AG04449 (cell line): ENCODE measurements at places on chromosomes 3 and 15.

- DNase-seq, result no peak
Measured at GRCh38 chr3:23079976-23080375, 123.2 kb upstream of the UBE2E2 start.

DNA sequence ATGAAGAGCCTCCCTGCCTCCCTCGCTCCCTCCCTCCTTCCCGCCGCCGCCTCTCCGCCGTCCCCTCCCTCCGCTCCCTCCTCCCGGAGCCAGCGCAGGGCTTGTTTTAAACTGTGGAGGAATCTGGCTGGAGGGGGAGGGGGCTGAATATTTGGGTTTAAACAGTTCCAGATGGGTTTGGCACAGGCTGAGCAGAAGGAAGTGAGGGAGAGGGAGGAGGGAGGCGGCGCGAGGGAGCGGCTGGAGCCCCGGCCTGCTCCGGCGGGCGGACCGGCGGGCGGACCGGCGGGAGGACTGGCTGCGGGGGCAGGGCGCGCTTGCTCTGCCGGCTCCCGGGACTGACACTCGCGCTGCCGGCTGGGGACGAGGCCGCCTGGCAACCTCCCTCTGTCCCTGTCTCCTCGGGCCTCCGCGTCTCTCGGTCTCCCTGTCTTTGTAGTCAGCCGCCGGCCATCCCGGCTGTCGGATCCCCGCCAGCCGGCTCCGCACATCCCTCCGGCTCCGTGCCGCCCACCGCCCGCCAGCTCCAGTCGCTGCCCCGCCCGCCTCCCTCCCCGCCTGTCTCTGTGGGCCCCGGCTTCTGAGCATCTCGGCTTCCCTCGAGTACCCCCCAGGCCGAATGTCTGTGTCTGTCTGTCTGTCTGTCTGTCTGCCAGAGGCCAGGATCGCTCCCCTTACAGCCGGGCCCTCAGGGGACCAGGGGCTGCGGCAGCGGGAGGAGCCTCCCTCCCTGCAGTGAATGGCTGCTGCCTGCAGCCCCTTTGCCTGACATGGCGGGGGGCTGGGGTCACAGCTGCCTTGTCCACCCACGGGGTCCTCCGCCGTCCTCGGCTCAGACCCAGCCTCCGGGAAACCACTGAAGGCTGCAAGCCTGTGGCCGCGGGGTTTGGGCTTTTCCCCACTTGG is 7.6 kb downstream of the EPHB3 start:
- peak; percentile 88 for DNase-seq

DNA sequence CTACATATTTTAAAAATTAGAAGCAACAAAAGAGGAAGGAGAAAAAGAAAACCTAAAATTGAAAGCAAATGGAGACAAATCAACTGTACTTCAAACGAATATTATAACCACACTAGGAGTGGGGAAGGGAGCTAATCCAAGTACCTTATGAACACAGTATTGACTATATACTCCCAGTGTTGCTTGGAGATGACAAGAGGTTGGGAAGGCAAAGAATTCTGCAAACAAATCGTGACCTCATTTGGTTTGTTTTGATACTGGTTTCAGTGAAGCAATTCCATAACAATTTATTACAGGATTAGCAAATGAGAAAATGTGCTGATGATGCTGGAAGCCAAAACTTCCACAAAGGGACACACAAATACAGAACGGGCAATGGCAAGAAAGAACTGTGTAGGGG is 268.1 kb downstream of the ULK4 start:
- no peak for DNase-seq

DNA sequence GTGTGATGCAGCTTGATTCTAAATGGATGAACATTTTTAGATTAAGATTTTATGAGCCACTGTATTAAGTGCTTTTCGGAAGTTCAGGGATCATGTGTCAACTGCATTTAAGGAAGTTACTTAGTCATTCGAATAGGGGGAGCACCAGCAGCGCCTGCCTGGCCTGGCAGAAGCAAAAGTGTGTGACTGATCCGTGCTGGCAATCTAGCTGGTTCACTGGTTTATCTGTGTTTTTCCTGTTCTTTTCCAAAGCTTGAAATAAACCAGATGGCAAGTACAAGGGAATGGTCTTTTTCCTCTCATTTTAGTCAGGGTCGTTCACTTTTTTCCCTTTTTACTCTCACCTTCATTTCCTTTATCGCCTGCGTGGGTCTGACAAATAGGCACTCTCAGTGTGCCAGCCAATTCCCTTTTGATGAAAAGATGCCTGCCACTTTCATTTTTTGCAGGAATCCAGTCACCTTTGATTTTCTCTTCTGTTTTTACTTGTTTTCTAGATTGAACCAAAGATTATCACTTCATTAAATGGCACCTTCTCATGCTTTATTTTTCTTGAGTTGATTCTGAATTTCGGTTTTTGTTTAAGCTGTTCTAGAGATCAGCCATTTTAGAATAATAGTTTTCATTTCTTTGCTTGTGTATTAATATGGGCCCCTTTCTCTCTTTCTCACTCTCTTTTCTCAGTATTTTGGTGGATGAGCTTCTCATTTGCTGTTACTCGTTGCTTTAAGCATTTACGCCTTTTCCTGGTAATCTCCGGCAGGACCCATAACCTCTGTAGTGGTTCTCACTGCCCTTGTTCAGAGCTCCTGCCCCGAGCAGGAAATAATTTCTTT is 2.8 kb downstream of the ABHD2 start:
- no peak for DNase-seq

DNA sequence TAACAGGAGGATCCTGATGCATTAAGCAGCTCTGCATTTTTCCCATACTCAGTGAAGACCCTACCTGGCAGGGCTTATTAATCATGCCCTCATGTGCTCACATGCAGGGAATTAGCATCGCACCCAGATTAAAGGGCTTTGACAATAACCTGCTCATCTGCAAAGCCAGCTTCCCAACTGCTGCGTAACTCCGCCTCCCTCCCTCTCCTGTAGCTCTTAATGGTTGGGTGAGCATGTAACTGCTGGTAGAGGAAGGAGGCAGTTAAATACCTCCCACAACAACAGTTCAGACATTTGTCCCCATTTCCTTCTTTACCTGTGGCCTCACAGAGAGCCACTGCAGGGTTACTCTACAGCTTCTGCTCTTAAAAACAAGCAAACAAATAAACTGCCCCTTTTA is 203.6 kb upstream of the WNT5A start:
- no peak for DNase-seq

- DNase-seq, result no peak
Measured at GRCh38 chr3:38713121-38713520, 63.6 kb upstream of the SCN5A start.

DNA sequence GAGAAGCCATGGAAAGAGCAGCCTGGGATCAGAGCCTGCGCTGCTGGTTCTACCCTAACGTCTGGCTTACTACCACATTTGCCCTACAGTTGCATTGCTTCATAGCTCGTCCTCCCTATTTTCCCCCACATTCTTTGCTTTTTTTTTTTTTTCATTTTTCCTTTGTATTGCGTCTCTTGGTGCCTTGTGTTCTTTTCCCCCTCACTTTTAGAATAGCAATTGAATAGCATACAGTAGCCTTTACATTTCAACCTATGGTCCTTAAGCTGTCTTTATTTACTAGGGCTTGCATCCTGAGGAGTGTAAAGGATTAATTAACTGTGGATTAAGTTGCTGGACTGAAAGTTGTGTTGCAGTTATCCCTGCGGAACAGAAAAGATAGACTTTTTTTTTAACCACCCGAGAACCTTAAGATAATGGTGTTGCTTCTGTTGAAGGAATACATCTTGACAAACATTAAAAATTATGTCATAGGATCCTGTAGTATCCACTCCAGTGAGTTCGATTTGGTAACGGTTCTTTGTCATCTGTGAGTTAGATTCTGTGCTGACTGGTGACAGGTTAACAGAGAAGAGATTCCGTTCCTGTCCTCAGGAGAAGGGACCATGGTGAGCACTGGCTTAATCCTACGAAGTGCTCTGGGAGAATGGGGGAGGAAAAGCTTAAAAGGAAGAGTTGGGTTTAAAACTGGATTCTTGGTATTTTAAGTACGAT is 417.4 kb upstream of the NAALADL2 start:
- DNase-seq, result peak; percentile 41

GRCh38 chr3:136377508-136377907 is 127.4 kb downstream of the PCCB start:
- DNase-seq, result no peak

GRCh38 chr15:83208367-83208661 is 691 bp upstream of the HDGFL3 start:
- no peak for DNase-seq

DNA sequence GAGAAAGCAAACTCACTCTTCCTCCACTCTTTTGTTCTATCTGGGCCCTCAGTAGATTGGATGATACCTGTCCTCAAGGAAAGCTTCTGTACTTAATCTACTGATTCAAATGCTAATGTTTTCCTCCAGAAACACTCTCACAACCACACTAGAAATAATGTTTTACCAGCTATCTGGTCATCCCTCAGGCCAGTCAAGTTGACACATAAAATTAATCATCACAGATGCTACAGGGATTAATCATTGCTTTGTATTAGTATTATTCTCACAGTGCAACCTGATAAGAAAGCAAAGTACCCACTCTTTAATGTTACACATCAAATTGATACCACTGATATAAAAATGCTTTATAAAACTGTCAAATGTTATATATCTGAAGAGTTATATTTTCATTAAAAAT is 52.9 kb upstream of the ARL6 start:
- no peak for DNase-seq

- DNase-seq, result no peak
Measured at GRCh38 chr3:193744822-193745684, 152.0 kb downstream of the OPA1 start.

DNA sequence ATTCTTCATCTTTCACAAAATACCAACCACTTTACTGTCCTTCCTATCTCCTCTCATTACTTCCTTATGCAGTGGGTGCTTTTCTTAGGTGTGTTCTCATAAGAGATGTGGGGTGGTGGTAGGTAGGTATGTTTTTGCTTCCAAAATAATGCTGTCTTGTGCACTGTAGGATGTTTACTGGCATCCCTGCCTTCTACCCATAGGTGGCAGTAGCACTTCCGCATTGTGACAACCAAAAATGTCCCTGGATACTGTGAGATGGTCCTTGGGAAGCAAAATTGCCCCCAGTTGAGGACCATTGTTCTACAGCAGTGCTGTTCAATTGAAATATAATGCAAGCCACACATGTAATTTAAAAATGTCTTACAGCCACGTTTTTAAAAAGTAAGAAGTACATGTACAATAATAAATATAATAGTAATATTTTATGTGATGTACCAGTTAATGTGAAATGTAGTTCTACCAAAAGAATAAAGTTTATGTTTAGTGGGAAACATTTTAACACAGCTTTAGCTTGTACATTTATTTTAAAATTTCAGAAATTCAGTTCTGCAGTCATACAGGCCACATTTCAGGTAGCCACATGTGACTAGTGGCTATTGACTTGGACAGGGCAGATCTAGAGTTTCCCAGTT is 75.2 kb downstream of the NEO1 start:
- no peak for DNase-seq

DNA sequence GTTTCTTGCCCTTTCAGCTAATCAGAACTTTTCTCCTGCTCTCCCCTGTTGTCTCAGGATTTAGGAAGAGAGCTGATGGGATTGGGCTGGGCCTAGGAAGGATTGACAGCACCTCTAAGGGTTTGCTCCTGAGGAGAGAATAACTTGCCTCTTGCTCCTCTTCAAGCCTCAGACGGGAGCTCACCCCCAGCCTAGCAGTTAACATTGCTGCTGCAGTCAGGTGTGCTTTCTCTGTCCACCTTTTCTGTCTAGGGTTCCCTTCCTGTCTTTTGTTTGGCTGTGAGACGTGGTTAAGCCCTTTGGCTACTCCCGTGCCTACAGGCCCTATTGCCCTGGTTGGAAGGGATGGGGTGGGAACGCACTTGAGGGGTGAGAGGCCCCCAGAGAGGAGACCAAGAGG is 20.1 kb downstream of the TMEM108 start:
- DNase-seq, result no peak

DNA sequence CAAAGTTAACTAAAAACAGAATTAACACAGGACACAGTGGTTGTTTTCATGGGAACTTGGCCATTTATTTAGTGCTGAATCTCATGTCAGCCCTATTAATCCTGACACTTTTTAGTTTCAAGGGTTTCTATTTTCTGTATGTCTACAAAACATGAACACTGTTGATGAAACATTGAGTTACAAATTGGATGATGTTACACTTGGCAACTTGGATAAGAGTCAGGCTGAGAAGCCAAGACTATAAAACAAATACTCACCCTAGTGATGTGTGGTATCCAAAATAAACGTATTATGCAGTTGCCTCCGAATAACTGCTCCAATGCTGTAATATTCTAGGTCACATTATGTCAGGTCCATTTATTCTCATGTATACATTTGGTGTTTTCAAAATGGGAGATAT is 349.6 kb downstream of the ZIC1 start:
- DNase-seq, result no peak

- DNase-seq, result peak; percentile 5
Measured at GRCh38 chr3:150495563-150496168, 50.6 kb downstream of the SERP1 start.

DNA sequence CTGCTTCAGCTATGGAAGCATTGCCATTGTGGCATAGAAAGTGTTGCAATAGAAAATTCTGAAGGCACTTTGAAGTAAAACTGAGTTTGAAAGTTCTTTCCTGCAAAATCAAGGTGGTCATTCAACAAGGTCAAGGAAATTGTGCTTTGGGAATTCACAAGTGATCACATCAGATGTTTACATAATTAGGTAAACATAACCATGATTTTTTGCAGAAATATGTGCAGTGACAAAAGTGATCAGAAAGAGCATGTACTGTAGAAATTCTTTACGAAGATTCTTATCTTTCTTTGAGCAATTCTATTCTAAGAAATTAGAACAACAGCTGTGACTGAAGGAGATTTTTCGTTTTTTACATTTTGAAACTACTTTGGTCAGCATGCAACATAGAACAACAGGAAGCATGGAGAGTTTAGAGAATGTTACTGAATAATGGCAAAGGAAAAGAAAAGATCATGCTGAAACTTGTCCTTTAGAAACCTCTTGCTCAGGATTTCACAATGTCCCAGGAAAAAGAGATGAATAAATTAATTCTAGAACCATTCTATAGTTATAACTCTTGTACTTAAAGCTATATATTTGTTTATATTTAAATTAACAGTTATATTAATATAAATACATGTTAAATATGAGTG is 643.4 kb upstream of the ARPP21 start:
- no peak for DNase-seq

GRCh38 chr15:84112025-84112424 is 123.5 kb upstream of the GOLGA6L4 start:
- no peak for DNase-seq

- no peak for DNase-seq
Measured at GRCh38 chr3:188819939-188820338, 351.8 kb upstream of the TPRG1 start.

GRCh38 chr15:70406617-70407335 is 309.1 kb upstream of the TLE3 start:
- DNase-seq, result no peak

DNA sequence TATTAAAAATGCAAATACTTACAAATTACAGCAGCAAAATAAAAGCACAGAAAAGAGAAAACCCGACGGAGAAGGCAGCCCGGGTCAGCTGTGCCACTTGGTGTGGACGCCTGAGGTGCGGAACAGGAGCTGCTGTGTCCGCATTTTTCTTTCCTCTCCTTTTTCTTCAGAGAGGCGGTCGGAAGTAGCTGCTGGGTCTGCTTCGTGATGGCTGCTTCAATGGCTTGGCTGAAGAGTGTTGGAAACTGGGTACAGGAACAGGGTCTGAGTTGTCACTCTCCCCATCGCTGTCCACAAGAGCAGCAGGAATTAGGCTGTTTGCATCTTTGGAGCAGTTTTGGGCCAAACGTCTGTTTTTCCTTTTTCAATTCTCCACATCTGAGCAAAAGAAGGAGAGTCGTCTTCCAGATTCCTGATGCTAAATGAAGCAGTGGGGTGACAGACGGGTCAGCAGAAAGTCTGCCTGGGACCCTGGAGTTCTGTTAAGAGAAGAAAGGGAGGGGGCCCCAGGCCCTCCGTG is 53.5 kb upstream of the ARL8B start:
- DNase-seq, result no peak

- no peak for DNase-seq
Measured at GRCh38 chr15:67508407-67508806, 12.5 kb upstream of the C15orf61 start.
